Suprapubic skin (tissue), 4 donors: ENCODE measurements at places on chromosomes 2 and 18.

DNA sequence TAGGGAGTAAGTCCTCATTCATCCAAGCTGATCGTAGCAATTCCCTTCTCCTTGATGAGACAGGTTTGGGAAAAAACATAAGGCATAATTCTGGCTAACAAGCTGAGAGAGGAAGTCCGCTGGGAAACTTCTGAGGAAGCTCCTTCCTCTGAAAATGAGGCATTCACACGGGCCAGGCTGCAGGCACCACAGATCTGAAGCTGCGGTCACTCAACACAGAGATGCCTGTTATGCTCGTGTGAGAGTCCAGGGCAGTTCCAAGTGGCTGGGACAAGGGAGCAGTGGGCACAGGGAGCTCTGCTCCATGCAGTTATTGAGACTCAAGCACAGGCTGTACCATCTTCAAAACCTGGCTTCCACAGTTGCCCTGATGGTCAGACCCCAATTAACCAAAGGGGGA is 200.9 kb upstream of the ID2 start:
- peak; percentile 37 for DNase-seq

DNA sequence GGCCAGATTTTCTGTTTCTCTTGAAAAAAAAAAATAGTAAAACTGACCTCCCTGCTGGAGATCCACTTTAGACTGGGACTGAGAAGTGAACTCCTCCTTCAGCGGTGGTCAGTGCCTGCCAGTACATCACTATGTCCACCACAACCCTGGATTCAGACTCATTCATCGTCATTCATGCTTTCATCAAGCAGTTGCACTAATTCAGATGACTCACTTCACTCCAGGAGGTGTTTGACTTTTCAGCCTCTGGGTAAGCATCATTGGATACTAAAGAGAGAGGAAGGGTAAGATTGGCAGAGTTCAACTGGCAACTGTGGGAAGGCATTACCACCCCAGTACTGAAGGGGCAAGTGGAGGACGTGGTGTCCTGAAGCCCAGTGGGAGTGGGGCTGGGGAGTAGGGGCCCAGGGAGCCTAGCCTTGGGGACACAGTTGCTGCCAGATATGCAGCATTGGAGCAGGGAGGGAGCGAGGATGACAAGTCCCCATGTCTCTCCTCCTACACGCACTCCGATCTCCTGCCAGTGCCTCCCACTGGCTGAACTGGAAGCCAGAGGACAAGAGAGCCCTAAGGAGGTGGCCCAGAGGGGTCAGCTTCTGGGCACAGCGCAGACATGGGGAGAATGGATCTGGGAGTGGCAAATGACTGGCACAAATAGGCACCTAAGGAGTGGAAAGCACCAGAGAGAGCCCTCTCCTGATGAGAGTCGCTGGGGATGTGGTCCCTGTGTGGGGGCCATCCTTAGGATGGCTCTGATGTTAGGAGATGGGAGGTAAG is 111.1 kb downstream of the TGFA start:
- DNase-seq: no peak

- no peak for DNase-seq
Observed at GRCh38 chr2:165811592-165812370, 17.7 kb upstream of the GALNT3 start.

DNA sequence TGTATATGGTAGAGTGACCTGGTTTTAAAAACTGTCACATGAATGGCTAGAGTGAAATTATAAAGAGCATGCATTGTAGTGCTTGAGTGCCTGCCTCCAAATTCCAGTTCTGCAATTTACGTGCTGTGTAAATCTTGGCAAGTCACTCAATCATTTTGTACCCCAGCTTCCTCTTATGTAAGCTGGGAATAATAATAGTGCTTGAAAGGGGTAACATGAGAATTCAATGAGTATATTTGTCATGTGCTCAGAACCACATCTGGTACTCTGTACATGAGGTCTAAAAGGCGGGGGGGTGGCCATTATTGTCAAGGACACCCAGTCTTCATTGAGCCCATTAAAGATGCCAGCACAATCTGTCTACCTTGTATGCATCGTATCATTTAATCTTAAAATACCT is 214.8 kb downstream of the MC4R start:
- no peak for DNase-seq

- DNase-seq: no peak
Observed at GRCh38 chr18:55579501-55580270, 8.3 kb downstream of the TCF4 start.

- DNase-seq: no peak
Observed at GRCh38 chr18:64165906-64166305, 17.0 kb upstream of the LINC00305 start.

GRCh38 chr2:66633631-66634030 is 198.7 kb downstream of the MEIS1 start:
- DNase-seq: no peak

DNA sequence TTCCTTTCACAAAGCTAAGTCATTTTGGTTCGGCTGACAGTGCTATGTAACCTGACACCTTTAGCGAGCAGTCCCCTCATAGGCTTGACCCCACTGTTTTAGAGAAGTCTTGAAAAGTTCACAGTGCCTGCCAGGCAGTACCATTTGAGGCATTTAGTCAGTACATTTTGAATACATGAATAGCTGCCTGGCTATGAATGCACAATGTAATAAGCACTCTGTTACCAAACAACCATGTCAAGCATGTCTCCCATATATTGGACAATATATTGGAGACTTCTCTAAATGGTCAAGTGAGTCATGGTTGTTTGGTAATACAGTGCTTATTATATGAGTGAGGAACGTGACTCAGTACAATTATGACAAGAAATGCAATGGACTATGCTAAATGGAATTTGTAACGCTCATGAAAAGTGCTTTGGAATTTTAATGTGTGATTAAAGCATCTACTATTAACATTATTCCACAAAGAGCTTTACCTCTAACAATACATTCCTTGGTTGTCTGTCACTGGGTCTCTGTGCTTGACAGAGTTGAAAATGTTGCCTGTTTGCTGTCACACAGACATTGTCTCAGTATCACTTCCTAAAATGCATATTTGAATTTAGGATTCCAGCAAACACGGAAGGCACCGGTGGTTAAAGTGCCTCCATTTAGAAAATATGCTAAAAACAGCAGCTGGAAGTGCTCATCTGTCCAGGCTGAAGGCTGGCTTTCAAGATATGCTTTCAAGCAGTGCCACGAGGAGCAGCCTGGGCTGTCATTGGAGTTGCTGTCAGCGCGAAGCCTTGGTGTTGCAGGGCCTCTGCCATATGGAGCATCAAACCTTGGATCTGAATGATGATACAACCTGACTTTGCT is 458.6 kb downstream of the FBXO15 start:
- DNase-seq: no peak

DNA sequence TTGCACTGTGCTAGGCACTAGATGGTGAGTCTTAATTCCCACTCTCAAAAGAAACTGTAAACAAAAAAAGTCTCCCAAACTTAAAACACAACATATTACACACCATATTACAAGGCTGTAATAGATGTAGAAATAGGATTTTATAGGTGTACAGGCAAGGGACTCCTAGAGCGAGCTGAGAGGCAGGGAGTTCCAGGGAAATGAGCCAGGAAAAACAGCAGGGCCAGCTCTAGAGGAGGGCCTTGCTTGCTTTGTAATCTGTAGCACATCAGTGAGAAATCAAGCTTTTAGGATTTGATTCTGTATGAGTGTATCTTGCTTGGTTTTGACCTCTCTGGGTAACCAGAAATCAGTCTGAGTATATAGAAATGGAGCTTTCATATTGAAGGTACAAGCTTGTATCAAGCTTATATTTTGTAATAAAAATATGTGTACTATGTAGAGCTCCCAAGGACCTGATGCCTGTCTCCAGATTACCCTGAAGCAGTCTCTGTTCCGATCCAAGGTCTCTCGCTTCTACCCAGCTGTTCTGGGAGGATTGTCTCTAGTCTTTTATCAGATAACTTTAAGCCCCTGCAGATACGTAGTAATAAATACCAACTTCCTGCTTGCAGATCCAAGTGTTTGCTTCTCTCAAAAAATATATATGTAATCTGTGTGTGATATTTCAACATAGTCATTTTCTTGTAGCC is 73.0 kb downstream of the MYO1B start:
- DNase-seq: no peak

GRCh38 chr2:193963472-193964119 is 1693.4 kb upstream of the SLC39A10 start:
- DNase-seq: no peak

GRCh38 chr2:94984964-94985575 is 40.4 kb upstream of the MAL start:
- DNase-seq: peak; percentile 31

- DNase-seq: no peak
Observed at GRCh38 chr18:74281011-74281979, 10.5 kb downstream of the CYB5A start.

- DNase-seq: no peak
Observed at GRCh38 chr2:191571163-191571769, 106.7 kb upstream of the NABP1 start.

GRCh38 chr18:49274188-49274714 is 186.2 kb downstream of the DYM start:
- no peak for DNase-seq

- DNase-seq: no peak
Observed at GRCh38 chr18:24386681-24387080, 10.9 kb downstream of the OSBPL1A start.

- no peak for DNase-seq
Observed at GRCh38 chr2:167726788-167727187, 520.6 kb downstream of the STK39 start.

DNA sequence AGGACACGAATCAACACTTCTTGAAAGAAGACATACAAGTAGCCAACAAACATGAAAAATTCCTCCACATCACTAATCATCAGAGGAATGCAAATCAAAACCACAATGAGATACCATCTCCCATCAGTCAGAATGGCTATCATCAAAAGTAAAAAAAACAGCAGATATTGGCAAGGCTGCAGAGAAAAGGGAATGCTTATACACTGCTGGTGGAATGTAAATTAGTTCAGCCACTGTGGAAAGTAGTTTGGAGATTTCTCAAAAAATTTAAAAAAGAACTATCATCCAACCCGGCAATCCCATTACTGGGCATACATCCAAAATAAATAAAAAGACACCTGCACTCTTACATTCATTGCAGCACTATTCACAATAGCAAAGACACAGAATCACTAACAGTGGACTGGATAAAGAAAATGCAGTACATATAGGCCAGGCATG is 78.7 kb downstream of the GRB14 start:
- no peak for DNase-seq

GRCh38 chr18:70292628-70293027 is 3.8 kb downstream of the SOCS6 start:
- no peak for DNase-seq

GRCh38 chr2:127853671-127854070 is 4.3 kb downstream of the POLR2D start:
- no peak for DNase-seq

GRCh38 chr2:207153266-207153975 is 12.3 kb downstream of the KLF7 start:
- no peak for DNase-seq

DNA sequence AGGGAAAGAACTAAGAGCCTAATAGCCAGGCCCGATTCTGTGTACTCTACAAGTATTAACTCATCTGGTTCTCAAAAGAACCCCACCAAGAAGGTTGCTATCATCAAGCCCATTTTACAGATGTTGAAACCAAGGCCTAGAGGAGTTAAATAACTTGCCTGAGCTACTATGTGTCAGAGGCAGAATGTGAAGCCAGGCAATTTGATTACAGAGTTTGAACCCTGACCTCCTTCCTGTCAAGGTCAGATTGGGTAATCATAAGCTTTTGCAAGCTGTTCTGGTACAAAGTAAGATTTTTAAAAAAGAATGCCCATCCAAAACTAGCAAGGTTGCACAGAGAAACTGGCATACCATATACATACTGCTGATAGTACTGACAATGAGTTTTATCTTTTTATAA is 227.1 kb downstream of the HAUS1 start:
- no peak for DNase-seq

DNA sequence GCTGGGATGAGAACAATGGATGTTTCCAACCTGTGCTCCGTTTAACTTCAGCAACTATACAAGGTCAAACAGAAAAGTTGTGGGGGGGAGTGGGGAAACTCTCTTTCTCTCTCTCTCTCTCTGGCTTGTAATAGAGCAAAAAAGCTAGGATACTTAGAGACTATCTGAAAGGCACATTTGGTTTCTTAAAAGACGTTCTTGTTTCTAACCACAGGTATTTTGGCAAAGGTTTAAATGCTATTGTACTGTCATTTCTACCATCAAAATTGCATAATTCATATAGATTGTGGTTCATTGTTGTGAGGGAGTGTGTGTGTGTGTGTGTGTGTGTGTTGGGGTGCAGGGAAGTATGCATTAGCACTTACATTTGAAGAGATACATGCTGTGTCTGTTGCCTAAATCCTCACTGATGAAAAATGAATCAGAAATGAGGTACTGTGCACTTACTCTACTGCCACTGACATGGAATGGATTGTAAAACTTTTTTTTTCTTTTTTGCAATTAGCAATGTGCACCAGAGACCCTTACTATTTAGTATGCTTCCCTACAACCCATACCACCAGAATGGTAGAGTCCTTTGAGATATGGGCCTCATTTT is 841.0 kb upstream of the PIK3C3 start:
- DNase-seq: no peak

- DNase-seq: no peak
Observed at GRCh38 chr2:176471949-176472348, 202.7 kb downstream of the MTX2 start.
